ENCODE measurements at places on chromosomes 6 and 20.

GRCh38 chr20:14853079-14853478 is 515.7 kb upstream of the FLRT3 start:
- DNase-seq: no peak

DNA sequence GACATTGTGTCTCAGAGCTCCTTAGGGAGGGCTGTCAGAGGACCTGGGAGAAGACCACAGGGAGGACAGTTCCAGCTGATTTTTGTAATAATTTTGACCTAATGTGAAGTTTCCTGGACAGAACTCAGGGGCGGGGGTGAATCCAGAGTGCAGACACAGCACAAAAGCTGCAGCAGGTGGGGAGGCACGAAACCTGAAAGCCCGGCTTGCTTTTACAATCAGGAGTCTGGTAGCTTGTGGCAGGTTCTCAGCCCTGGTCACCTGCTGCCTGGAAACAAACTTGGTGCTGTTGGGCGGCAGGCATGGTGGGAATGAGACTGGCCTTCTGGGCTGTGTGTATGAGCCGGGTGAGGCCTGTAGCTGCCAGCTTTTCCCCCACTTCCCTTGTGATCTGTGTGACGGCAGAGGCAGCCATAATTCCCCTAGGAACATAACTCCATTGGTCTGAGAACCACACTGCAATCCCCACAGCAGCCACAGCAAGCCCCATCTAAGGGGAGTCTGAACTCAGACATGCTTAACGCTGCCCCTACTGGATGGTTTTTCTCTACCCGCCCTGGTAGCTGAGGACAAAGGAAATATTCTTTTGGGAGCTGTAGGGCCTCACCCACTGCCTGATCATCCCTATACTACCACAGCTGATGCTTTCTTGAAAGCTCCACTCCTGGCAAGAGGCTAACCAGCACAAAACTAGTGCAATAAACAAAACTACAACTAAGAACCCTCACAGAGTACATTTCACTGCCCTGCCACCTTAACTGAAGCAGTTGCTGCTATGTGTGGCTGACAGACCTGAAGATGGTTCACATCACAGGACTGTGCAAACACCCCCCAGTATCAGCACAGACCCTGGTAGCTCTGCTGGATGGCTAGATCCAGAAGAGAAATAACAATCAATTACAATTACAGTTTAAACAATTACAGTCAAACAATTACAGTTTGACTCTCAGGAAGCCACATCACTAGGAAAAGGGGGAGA is 1055.1 kb upstream of the GJE1 start:
- peak; percentile 48 for DNase-seq

GRCh38 chr20:48843057-48843806 is 15.4 kb upstream of the PREX1 start:
- peak; percentile 56 for DNase-seq

GRCh38 chr6:105867821-105868220 is 218.3 kb upstream of the PRDM1 start:
- DNase-seq: no peak

DNA sequence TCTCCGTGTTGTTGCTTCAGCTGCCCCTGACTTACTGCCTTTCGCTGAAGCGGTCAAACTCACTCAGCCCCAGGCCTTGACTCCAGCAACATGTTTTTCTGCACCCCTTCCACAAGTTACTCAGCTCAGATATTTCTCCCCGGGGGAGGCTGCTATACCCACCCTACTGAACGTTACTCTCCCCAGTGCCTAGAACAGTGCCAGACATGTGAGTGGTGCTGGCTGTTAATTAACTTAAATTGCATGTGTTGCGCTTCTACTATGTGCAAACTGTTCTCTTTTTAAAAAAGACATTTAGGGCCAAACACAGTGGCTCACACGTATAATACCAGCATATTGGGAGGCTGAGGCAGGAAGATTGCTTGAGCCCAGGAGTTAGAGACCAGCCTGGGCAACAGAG is 41.2 kb upstream of the DOK5 start:
- DNase-seq: no peak

GRCh38 chr6:128598571-128598970 is 78.2 kb upstream of the PTPRK start:
- peak; percentile 6 for DNase-seq

GRCh38 chr6:52872031-52872430 is 31.4 kb upstream of the GSTA5 start:
- DNase-seq: no peak

- DNase-seq: no peak
Observed at GRCh38 chr6:44060612-44061374, 66.5 kb downstream of the MRPL14 start.

DNA sequence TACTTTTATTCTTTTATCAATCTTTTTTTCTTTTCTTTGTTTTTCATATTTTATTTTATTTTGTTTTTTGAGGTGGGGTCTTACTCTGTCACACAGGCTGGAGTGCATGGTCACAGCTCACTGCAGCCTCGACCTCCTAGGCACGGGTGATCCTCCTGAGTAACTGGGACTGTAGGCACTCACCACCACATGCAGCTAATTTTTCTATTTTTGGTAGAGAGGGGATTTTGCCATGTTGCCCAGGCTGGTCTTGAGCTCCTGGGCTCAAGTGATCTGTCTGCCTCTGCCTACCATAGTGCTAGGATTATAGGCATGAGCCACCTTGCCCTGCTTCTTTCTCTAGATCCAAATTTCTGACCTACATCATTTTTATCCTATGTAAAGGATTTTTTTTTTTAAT is 153.2 kb downstream of the CDKAL1 start:
- DNase-seq: no peak

- DNase-seq: no peak
Observed at GRCh38 chr6:130244728-130245127, 22.0 kb upstream of the SAMD3 start.

GRCh38 chr20:10573273-10573950 is 100.4 kb downstream of the JAG1 start:
- no peak for DNase-seq

DNA sequence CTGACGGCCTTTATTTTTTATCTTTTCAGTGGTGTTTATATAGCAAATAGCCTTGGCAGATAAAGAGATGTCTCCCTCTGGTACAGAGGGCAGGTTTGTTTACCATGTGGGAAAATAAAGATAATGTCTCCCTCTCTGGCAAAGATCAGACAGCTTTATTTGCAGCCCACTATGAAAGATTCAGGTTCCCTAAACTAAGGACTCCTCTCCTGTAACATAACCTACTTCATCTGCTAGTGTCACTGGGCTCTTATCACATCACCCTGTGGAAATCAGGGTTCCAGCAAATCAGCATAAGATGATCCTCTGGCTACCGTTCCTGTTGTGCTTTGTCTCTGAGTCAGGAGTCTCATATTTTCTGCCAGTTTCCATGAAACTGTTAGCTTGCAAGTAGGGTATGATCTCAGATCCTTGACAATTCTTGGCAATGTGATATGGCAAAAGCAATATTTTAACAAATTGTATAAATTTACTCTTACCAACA is 3.1 kb downstream of the FBXL4 start:
- DNase-seq: peak; percentile 17

GRCh38 chr6:15166121-15166520 is 79.7 kb upstream of the JARID2 start:
- no peak for DNase-seq

- DNase-seq: no peak
Observed at GRCh38 chr6:163189609-163190008, 224.9 kb upstream of the QKI start.

GRCh38 chr6:128339635-128340450 is 180.6 kb downstream of the PTPRK start:
- no peak for DNase-seq

- no peak for DNase-seq
Observed at GRCh38 chr6:126672649-126673048, 332.7 kb downstream of the CENPW start.

DNA sequence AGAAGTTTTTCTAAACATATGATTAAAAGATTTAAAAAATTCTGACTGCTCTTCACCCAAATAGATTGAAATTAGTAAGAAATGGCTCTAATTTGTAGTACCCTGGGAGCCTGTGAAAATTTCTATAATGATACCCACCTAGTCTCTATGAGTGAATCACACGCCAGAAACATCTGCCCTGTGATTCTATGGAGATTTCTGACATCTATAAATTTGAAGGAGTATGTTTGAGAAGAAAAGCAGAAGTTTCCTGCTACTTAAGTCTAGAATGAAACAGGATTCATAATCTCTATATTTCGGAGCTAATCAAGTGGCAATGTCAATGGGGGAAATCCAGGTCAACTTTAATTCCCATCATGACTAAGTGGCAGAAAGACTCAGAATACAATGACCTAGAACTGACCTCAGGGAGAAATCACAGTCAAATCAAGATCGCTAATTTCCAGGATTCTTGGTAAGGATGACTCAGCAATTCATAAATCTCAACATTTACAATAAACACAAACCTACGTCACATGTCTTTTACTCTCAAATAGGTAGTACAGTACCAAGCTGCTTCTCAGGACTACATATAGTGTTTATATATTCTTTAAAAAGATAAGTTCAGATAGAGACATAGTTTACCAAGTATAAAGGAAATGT is 186.2 kb upstream of the TNFAIP3 start:
- DNase-seq: peak; percentile 61

GRCh38 chr6:142412658-142413057 is 110.9 kb downstream of the ADGRG6 start:
- peak; percentile 28 for DNase-seq

- no peak for DNase-seq
Observed at GRCh38 chr6:168451805-168452517, 11.0 kb downstream of the SMOC2 start.

DNA sequence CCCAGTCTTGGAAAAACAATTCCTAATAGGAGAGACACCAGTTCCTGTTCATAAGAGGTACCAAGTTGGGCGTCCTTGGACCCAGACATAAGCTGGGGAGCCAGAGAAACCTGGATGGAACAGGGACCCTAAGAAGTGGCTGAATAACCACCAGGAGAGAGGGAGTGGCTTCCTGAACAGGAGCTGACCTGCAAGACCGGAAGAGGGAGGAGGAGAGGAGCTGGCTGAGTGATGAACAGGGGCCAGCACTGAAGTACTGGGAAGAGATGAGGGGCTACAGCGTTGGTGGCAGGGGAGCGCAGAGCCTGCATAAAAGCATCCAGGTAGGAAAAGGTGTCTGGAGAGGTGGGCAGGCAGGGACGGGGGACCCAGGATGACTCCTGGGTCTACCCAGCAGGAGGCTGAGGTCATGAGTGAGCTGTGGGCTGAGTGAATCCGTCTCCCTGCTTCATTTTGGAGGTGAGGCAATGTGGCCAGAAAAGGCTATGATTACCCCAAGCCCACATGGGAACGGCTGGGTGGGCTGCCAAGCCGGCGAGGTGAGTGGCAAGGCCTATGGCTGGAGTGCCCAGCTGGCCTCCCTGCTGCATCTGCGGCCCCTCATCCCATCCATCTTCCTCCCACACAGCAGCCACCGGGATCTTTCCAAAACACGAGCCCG is 34.4 kb upstream of the ZFAND3 start:
- DNase-seq: no peak

- no peak for DNase-seq
Observed at GRCh38 chr6:151733680-151734320, 73.7 kb upstream of the ESR1 start.
